Activated CD8-positive, alpha-beta memory T cell treated with anti-CD3 and anti-CD28 coated beads for 48 hours (primary cell): ENCODE measurements at places on chromosomes 3 and 15.

- DNase-seq = no peak
Measured at GRCh38 chr3:56488812-56489600, 20.7 kb upstream of the ERC2 start.

- DNase-seq = no peak
Measured at GRCh38 chr3:152252755-152253154, 16.0 kb upstream of the MBNL1 start.

- DNase-seq = no peak
Measured at GRCh38 chr3:155676252-155676981, 68.5 kb downstream of the PLCH1 start.

DNA sequence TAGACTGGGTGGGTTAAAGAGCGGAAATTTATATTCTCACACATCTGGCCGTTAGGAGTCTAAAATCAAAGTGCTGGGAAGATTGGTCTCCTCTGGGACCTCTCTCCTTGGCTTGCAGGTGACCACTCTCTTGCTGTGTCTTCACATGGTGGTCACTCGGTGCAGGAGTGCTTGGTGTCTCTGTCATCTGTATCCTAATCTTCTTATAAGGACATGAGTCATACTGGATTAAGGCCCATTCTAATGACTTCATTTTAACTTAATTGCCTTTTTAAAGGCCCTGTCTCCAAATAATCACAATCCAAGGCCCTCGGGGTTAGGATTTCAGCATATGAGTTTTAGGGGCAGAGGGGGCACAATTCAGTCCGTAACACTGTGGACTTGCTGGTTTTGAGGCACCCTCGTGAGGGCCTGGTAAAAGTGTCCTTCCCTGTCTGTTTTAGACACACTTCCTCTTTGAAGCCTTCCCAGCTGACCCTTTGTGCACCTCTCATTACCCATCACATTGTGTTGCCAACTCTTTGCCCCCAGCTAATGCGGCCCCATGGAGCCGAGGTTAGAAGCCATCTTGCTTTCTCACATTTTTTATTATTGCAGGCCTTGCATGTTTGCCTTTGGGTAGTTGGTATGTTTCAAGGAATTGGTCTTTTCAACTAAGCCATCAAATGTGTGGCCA is 3.2 kb downstream of the XYLB start:
- no peak for DNase-seq

DNA sequence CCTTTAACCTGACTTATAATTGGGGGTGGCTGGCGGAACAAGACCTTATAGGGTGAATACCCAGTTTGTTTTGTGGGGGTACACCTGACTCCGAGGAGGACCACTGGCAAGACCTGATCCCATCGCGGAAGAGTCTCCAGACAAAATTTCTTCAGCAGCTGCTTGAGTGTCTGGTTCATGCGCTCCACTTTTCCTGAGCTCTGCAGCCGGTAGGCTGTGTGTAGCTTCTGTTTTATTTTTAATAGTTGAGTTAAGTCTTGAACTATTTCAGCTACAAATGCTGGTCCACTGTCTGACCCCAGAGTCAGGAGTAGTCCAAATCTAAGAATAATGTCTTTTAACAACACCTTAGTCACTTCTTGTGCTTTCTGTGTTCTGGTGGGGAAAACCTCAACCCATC is 21.2 kb upstream of the NOX5 start:
- DNase-seq = no peak

DNA sequence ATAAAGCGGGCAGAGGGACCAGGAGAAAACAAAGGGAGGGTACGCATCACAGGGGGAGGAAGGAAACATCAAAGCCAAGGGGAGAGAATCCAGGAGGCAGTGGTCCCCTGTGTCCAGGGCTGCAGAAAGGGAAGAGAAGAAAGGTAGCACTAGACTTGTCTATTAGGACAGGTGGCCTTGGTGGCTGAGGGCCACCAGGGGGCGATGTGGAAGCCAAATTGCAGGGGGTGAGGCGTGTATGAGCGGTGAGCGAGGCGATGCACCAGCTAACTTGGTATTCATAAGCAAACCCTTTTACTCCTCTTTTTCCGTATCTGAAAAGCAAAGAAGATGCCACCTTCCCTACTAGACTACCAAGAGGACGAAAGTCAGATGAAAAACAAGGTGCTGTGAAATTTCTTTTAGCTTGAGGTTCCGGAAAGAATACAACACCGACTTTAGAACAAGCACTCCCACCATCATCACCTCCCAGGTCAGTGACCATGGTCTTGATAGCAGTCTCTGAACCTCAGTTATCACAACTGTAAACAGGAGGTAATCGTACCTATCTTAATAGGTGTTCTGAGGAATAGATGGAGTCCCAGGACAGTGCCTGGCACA is 654.4 kb upstream of the ADAMTS9 start:
- peak; percentile 4 for DNase-seq

- DNase-seq = no peak
Measured at GRCh38 chr3:107465064-107465631, 57.6 kb upstream of the BBX start.

- no peak for DNase-seq
Measured at GRCh38 chr3:65999606-66000005, 39.1 kb downstream of the MAGI1 start.
